ENCODE measurements at places on chromosomes 2 and 18. TPM values are rescaled to one million over a fixed set of nuclear protein-coding genes. Genes with fewer than 3 reads are reported as not detected.
A peak's percentile ranks its signal among the peaks of the same experiment; 100 is the strongest.

- no peak for DNase-seq
These were observed 103.9 kb upstream of the FHL2 start for GRCh38 chr2:105502625-105503334.

- no peak for DNase-seq
These were observed 68.0 kb upstream of the ZNF236 start for GRCh38 chr18:76754351-76754750.

- DNase-seq = no peak
These were observed 28.1 kb upstream of the ZCCHC2 start for GRCh38 chr18:62494764-62495163.

- no peak for DNase-seq
These were observed 43.5 kb downstream of the CRIM1 start for GRCh38 chr2:36399050-36399449.

- no peak for DNase-seq
These were observed 181.9 kb downstream of the CALCRL start for GRCh38 chr2:187266147-187266546.

GRCh38 chr2:182506606-182507005 lies 79.8 kb upstream of the PDE1A start:
- no peak for DNase-seq

DNA sequence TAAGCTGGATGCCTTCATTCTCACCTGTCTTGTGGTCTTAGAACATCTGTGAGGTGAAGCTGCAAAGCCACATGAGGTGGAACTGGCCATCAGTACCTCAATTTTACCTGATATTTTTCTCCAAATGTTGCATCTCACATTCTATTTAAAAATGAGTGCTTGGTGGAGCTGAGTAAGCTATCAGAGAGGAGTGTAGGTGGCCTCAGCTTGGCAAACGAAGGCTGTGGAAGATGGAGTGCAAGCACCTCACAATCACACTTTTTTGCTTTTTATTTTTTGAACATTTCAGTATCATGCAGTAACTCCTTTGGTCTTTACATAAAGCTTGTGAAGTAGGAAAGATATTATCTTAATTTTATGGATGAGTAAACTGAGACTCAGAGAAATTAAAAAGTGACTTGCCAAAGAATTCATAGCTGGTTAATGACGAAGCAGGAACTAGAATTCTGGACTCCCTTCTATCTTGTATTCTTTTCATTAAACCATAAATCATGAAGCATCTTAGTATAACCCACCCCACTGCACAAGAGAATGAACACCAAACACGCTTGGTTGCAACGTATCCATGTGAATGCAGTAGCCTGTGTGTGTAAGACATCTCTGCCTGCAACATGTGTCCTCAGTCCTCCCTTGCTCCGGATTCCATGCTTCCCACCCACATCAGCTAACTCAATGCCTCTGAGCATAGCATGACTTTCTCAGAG lies 27.2 kb downstream of the C2orf49 start:
- no peak for DNase-seq

GRCh38 chr2:160876765-160877164 lies 283.5 kb upstream of the TANK start:
- no peak for DNase-seq

- no peak for DNase-seq
These were observed 42.1 kb downstream of the ROCK1 start for GRCh38 chr18:21069468-21069867.

DNA sequence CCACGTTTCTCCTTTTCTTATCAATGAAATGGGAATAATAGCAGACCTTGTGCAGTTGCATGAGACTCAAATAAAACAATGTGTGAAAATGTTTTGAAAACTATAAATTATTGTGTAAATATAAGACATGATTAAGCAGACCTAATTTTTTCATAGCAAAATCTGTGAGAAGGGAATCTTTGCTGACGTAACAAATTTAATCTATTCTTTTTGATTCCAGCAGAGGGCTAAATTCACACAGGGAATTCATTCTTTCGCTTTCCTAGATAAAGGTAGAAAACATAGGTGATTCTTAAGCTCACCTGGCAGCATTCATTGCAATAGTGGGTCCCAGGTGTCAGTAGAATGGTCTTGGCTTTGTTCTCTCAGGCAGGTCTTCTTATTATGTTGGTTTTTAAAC lies 450.0 kb upstream of the GCFC2 start:
- DNase-seq = no peak

- no peak for DNase-seq
These were observed 49.8 kb upstream of the CNGA3 start for GRCh38 chr2:98296440-98296839.

DNA sequence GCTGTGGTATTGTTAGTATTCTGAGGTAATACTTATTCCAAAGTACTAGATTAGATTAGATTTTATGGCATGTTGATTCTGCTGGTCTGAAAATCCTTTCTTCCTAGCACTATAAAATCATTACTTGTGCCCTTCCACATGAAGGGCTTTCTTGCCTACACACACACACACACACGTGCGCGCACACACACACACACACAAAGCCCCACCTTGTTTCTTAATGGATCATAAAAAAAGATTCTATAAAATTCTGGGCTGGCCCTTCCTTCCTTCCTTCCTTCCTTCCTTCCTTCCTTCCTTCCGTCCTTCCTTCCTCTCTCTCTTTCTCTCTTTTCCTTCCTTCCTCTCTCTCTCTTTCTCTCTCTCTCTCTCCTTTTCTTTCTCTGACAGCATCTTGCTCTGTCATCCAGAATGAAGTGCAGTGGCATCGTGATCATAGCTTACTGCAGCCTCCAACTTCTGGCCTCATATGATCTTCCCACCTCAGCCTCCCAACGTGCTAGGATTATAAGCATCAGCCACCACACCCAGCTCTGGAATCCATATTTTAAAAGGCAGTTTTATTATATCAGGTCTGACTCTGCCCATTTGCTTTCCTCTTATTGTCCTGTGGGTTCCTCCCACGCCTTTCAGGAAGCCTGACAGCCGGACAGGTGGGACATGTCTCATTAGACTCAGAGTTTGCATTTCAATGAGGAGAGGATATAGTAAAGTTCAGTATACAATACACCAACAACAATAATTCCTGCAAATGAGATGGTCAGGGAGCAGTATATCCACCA lies 321.1 kb downstream of the PIK3C3 start:
- no peak for DNase-seq

DNA sequence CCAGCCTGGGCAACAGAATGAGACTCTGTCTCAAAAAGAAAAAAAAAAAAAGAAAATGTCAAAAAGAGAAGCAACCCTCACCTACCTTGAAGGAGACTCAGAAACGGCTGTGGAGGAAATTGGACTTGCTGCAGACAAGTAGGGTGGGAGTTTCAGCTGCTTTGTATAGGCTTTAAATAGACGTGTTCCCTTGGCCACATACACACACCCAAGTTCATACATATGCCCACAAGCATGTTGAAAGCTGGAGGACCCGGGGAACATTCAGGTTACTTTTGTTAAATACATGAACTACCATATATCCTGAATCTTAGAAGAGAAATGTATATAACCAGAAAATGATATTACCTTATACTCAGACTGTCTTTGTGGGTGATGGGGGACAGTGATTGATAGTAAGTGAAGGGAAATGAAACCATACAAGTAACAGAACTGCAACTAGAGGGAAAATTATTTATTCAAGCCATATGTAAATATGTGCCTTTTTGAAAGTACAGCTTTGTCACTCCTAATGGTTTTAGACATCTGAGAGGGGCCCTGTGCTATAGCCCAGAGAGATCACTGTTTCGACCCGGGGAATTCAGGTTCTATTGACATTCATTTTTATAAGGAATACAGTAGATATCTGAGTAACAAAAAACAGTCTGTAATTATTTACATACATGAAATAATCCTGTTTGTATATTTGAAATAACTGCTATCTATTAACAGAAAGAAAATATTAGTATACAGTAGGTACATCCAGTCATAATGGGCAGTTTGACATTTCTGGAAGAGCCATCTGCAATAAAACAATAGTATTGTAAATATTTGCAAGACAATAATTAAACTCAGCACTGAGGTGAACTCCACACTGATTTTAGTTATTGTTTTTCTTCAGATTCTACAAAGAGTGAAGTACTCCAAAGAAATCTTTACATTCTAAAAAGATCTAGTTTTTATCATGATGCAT lies 48.0 kb upstream of the TGIF1 start:
- DNase-seq = no peak

GRCh38 chr2:232925821-232926156 lies 55.7 kb downstream of the SNORC start:
- DNase-seq = no peak

- DNase-seq = no peak
These were observed 5.8 kb downstream of the IL37 start for GRCh38 chr2:112916625-112917247.

DNA sequence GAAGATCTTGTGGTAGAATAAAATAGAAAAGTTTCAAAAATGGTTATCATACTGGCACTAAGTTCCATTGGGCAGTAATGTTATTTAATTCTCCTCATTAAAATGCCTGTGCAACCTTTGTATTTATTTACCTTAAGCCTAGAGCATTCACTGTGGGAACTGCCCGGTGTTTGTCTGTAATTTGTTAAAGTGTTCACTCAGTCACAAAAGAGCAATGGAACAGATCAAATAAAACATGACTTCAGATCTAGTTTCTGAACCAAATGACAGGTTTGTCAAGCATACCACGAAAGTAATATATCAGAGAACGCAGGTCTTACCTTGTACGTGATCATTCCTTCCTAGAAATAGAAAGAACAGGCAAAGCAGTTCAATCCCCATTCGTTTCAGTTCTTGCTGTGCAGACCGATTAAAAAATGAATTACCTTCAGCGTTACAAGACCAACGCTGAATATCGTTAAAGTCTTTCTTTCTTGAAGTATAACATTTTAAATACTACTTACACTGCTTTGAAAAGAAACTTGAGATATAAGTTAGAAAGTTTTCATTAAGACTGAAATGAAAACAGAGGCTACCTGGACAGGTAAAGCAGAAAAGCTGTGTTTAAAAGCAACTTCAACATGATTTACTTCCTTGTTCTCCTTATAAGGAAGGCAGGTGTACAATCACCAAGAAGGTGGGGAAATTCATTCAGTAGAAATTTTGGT lies at the start of gene ITGB6:
Gene ITGB6, minus strand, starts transcription at position 590 of the 707 bp plus-strand sequence. Its CDS starts 209 bp downstream, at position 381.
- DNase-seq = no peak

DNA sequence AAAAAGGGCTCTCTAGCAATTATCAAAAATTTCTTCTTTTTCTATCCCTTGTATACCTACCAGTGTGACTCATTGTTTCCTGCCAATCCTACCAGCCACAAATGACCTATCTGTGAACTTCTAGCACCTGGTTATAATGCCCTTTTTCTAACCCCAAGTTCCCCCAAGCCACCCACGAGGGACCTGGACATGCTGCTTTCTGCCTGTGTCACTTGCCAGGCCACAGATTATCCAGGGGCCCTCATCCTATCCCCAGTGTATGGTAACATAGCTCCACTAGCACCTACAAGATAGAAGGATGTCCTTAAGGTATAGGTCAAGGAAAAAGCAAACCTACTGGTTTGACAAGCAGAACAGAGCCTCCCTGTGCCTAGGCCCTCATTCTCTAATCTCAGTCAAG lies 26.8 kb downstream of the AAK1 start:
- peak; percentile 42 for DNase-seq

DNA sequence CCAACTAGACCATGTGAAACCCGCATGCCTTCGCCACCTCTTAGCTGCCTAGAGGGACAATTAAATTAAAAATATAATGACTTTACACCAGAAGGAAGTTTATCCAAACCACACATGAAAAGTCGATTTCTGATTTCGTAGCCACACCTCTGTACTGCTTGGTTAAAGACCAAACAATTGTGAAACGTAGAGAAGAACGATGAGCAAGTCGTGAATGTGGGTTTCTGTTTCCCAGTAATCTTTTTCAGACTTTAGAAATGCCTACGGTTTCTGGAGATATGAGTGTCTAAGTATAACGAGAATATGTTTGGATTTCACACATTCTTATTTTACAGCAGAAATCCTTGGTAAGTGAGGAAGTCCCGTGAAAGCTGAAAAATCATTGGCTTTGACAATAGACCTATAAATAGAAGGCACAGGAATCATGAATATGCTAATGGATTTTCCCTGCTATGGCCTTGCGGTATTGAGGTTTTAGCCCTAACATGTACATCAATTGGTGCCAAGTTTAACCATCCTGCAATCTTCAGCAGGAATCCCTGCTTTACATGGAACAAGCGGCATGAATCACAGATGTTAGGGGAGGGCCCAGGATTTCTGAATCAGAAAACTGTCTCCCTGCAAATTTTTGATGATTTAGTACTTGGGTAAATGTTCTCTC lies 105.6 kb downstream of the TTC32 start:
- no peak for DNase-seq

ZNF142 gene
- 41.6 TPM for total RNA-seq

UGT1A6 gene
- total RNA-seq = not detected

TLX2 gene
- total RNA-seq = not detected

SERPINB11 gene
- total RNA-seq = not detected

ALPP gene
- total RNA-seq = not detected

TBC1D8 gene
- 0.47 TPM for total RNA-seq

Measured in CD8-positive, alpha-beta T cell (primary cell).